Stimulated activated CD8-positive, alpha-beta memory T cell treated with anti-CD3 and anti-CD28 coated beads, Interleukin-2, amount 100 ng/mL, for 1 hour (primary cell): ENCODE measurements at places on chromosomes 3 and 15.

GRCh38 chr3:63056932-63057331 is 181.7 kb upstream of the CADPS start:
- DNase-seq, result no peak

- DNase-seq, result no peak
Measured at GRCh38 chr3:115423170-115423569, 200.1 kb upstream of the GAP43 start.

- no peak for DNase-seq
Measured at GRCh38 chr3:143731776-143732175, 116.5 kb downstream of the SLC9A9 start.

DNA sequence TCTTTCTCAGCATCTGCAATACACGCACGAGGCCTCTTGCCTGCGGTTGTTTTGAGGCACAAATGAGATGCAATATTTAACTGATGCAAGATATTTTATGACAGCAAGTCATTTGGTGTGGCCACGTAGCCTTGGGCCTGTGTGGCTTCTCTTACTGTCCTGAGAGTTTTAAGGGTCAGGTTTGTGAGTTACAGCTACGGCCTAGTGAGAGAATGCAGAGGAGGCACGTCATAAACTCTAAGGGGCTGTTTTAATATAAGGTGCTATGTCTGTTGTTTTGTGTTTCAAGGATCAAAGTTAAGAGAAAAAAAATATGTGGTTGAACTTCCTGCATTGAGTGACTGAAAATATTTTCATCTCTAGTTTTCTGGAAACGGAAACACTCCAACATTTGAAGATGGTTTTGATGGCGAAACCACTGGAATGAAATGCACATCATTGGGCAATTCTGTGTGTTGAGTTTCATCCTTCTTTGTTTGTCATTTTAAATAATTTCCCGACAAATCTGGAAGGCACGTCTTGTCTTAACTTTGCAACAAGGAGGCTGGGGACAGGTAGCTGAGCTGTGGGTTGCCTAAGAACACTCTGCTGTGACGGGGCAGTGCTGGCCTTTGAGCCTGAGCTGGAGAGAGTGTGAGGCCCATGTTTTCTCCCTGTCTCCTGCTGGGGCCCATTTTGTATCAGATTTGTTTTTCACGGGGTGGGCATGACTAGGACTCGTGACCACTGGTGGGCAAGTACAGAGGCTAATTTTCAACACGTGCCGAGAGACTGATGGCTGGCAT is 5.1 kb downstream of the APBA2 start:
- DNase-seq, result no peak

GRCh38 chr15:74961616-74962015 is 5.0 kb upstream of the RPP25 start:
- DNase-seq, result no peak

- no peak for DNase-seq
Measured at GRCh38 chr3:155517903-155518302, 224.4 kb upstream of the STRIT1 start.

- no peak for DNase-seq
Measured at GRCh38 chr3:127905556-127905955, 9.5 kb upstream of the KBTBD12 start.

- no peak for DNase-seq
Measured at GRCh38 chr3:157290766-157291165, 130.8 kb upstream of the CCNL1 start.

DNA sequence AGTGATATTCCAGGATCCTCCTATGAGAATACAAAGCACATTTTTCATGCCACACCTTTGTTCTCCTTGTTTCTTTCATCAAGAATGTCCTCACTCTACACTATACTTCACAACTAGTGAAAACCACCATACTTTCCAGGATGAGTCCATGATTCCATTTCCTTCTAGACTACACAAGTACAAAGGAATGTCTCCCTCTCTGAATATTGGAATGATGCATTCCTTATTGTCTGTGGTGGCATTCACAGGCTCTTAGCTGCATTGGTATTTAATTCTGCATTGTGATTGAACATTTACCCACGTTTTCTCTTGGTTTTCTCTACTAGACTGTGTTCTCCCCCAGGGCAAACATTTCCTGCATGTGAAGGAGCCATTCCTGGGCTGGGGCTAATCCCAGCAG is 217.5 kb downstream of the RAP2B start:
- DNase-seq, result no peak

DNA sequence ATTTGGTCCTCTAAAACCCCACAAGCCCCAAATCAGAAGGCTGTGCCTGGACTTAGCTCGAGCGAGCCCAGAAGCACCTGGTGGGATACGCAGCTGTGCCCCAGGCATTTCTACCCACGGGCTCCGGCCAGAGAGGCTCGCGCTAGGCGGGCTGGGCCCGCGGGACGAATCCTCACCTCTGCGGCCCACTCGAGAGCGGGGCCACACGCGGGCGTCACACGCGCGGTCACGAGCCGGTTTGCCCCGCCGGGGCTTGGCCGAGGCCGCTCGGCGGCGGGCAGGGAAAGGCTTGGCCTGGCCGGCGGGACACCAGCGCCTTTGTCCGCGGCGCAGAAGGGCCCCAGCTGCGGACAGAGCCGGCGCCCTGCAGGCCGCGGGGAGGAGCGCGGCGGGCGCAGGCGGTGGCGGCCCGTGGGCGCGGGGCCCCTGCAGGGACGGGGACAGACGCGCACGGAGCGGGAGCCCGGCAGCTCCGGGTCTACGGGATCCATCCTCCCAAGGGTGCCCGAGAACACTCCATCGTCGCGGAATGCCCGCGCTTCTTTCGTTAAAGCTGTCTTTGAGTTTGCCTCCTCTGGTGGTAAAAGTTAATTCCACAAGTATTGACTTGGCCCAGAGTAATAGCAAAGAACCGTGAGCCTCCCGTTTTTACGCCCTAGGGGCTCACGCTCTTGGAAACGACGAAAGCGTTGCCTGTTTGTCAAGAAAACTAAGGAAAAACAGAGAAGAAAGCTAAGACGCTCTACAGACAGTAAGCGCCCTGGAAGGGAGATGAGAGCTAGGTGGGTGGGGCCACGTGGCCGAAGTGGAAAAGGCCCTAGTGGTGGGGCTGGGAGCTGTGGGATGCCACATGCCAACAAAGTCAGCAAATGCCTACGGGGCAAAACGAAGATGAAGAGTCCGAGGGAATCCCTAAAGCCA is 26.4 kb downstream of the TYRO3 start:
- DNase-seq, result no peak

DNA sequence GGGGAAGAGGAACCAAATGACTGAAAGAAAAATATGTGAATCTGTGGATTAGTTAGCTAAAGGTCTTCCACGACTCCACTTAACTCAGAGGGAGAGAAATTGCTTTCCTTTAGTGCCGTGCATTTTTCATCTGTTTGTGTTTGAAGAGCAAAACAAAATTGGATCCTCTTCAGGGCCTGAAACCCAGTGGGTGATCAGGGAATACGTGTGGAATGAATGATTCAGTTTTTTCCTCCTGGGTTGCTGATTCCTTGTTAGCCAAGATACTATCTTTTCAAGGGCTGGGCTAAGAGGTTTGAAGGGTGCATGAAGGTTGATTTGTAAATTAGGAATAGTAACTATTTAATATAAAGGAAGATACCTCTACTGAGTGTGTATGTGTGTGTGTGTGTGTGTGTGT is 61.0 kb downstream of the TPRG1 start:
- no peak for DNase-seq

DNA sequence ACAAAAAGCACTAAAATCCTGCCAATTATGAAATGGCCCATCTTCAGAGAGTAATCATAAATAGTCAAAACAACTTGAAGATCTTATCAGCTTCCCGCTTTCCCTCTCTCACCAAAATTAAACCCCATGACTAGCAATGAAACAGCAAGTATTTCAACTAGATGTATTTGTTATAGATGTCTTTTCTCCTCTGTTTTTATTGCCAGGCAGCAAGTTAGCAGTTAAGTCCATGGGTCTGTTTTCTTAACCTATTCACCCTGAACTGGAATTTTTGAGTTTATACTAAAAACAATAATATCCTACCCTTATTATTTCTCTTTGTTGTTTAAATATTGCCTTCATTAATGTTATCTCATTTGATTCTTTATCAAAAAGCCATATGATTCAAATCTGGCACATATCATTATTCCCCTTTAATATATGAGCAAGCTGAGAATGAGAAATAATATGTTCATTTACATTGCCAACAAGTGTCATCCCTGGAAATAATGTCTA is 23.3 kb downstream of the AQP9 start:
- no peak for DNase-seq

- no peak for DNase-seq
Measured at GRCh38 chr3:127819086-127819485, 3.2 kb downstream of the MGLL start.

DNA sequence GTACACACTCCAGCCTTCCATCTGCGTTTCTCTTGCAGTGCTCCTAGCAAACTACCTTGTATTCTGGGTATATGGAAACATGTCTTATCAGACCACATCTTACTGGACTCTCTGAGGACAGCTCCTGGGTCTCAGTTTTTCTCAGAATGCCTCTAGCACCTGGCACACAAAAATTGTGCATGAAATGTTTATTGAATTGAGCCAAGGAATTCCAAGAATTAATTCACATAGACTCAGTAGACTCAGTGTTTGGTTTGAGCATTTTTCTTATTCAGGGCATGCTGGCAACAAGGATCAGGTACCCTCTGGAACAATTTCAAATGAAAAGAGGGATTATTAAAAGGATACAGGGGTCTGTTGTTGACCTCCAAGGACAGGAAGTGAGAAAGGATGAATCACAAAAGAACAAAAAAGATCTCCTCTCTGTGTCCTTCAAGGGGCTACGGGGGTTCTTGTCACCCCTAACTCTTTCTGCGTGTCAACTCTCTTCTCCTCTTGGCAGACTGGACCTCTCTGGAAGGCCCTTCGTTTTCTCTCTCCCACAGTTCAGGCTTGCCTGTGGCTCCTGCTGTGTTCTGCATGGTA is 270.0 kb upstream of the HES1 start:
- DNase-seq, result no peak

DNA sequence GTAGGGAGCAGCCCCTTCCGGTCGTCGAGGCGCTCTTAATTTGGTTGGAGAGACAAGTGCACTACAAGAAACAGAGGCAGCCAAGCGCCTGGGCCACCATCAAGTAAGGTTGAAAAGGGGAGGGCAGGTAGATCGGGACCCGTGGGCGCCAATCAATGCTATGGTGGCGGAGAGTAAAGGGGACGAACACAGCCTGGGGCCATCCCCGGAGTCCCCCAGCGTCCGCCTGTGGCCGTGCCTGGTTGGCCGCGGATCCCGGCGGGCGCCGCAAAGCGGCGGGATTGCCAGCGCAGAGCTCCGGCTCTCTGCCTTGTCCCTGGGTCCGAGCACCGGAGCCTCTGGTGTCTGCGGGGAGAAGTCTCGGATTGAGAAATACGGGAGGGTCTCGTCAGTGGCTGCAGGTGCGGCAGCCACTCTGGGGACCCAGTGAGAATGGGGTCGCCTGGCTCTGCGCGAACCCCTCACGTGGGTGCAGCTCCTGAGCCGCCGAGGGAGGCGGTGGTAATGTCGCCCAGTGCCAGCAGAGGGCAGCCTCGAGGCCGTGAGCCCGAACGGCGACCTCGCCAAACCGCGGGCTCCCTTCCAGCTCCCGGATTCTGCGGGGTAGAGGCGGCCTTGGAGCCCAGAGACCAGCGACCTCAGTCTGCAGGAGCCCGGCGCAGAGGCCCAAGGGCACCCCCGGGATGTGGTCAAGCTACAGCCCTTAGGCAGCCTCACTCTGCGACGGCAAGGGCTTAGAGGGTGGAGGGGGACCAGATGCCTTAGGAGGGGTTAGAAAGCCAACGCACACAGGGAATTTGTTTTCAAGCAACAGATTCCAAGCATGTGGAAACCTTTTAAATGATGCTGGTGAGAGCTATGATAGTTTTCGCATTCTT is 10.8 kb downstream of the FOXL2 start:
- DNase-seq, result peak; percentile 54

DNA sequence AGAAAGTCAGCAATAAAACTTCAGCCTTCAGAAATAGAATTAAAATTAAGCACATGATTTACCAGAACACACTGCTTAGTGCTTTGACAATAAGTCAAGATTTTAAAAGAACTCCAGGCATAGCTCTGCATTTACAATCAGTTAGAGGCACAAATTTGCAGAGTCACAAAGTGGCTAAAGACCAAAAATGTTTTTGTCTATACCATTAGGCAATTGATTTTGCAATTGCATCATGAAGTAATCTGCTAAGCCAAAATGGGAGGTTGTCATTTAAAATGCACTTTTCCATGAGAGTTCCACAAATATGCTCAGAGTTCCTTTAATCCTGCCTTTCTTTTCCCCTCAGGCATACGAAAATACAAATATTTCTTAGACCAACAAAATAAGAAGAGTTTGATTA is 10.1 kb upstream of the DCP1A start:
- DNase-seq, result no peak

DNA sequence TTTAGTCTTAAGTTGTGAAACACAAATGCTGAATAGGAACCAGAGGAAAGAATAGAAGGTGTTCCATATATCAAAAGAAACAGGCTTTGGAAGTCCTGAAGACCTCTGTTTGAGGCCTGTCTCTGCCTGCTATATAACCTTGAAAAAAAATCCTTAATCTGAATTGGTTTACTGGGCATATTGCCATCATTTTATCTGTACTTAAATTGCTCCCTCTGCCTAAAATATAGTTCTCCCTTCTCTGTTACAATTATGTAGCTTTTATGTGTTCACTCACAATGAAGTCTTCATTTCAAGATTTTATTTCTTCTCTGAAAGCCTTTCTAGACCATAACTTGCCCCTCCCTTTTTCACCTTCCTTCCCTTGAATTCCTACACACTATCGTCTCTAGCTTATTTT is 21.2 kb downstream of the ARL13B start:
- DNase-seq, result no peak

DNA sequence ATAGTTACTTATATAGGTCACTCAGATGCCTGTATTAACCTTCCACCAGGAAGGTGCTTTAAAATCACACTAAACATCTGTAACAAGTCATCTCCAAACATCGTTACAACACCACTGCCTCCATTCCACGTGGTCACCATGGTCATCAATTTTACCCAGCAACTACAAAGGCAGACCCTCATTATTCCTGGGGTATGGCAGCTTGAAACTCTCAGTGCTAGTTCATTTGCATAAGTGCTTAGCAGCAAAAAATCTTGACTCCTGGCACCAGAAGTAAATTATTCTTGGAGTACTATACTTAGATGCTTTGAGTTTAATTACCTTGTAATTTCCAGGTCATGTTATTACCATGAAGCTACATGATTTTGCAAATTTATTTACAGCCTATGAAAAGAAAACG is 250.6 kb downstream of the KBTBD8 start:
- DNase-seq, result no peak

- peak; percentile 14 for DNase-seq
Measured at GRCh38 chr3:45950686-45951600, 7.7 kb downstream of the CXCR6 start.

GRCh38 chr3:31027191-31027761 is 132.8 kb upstream of the GADL1 start:
- no peak for DNase-seq

DNA sequence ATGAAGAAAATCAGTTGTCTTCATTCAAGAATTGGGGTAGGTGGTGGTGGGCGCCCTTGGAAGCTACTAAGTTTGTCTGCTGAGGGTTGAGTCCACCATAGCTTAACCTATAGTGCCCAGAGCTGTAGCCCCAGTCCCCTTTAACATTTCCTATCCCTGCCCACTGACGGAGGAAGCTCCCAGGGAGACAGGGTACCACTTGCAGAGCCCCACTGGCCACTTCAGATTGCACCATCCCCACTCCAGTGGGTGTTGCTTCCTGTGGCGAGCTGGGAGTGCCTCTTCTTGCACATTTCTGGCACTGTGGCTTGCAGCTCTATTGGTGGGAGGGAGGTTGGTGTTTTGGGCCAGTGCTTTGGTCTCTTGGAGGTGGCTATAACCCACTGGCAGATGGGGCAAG is 2.7 kb downstream of the PXYLP1 start:
- DNase-seq, result no peak

- no peak for DNase-seq
Measured at GRCh38 chr3:183181606-183182005, 19.1 kb upstream of the LAMP3 start.

GRCh38 chr3:146547235-146547835 is 2.9 kb upstream of the PLSCR1 start:
- no peak for DNase-seq
